HS-5 (cell line): ENCODE measurements at places on chromosomes 4 and X.

DNA sequence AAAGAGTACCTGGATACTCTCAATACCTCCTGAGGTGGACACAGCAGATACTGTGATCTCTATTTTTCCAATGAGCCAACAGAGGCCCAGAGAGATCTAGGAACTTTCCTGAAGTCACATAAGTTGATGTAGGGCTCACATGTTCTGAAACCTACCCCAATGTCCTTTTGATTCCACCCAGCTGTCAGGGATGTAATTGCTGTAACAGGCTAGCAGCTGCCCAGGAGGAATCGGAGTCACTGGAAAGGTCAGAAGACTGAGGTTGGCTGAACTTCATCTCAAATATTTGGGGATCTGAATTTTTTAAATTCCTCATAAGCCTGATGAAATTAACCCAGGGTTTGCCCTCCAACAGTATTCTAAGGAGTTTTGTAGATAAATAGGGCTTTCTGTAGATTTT is 52.5 kb upstream of the PROM1 start:
- no peak for DNase-seq

DNA sequence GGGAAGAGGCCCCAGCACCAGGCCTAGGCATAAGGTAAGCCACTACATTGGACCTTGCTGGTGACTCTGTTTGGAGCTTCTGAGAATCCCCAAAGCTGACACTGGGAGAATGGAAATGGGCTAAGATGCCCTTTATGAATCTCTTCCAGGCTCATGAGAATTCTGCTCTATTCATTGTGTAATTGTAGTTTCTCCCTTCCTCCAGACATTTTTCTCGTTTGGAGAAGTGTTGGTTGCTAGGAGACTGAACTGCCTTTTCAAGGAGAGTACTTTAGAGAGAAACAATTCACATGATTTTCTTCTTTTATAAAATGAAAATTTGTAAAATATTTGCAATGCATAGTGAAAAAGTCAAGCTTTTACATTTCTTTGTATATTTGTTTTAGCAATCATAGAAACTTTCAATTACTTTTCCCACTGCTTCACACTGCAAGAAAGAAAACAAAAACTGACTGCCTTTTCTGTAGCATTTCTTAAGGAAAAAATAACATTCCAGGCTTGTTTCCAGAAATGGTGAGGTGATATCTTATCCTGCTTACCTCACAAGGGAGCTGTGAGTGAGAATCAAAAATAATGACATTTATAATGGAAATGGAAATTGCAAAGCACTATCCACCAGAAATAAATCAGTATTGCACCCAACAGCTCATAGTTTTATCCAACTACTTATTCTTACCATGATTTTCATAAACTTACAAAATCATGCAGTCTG is 24.9 kb upstream of the DCHS2 start:
- no peak for DNase-seq

GRCh38 chrX:45011131-45011530 is 138.1 kb downstream of the KDM6A start:
- no peak for DNase-seq

- no peak for DNase-seq
Measured at GRCh38 chrX:100695991-100696390, 35.9 kb downstream of the SYTL4 start.

DNA sequence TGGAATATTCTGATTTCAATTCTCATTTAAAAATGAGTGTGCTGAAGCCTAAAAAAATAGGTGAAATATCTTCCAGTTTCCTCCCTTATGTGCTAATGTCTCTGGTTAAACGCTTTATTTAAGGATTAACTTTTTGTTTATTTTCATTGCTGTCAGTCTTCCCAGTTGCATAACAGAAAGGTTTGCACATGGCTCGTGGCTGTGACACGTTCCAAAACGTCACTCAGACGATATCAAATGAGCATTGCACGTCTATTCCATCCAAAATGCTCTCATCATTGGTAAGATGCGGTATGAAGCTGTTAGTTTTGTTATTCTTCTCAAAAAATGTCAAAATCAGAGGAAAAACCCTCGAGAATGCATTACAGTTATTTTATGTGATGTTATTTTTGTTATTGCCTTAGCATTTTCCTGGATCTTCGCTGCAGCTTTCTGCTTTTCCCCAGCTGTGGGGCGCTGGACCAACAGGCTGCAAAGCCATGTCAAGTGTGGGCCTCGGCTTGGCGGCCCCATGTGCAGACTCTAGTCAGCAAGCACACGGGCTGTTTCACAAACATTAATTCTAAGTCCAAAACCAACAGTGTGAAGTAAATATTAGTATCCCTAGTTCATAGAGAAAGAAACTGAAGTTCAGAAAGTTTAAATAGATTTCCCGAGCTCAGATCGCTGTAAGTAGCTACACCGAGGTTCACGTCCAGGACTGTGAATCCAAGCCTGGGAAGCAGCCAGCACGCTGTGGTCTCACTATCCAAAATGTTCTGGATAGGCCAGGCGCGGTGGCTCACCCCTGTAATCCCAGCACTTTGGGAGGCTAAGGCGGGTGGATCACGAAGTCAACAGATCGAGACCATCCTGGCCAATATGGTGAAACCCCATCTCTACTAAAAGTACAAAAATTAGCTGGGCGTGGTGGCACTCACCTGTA is 793.4 kb upstream of the FRG1 start:
- DNase-seq = no peak

DNA sequence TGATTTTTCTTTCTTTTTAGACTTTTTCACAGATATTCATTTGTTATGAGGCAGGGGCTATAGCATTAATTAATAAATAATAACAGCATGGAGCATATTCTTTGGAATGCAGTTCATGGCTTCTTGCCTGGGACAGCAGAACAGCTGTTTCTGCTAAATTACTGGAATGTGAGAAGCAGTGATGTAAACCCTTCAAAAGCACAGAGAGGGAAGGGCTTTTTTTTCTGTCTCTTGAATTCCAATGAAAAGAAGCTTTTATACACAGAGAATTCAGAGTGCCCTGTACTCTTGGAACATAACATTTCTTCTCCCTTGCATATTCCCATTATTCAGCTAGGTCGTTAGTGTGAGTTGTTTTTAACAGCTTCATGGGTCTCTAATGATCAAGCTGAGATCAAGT is 28.5 kb upstream of the ANK2 start:
- DNase-seq = no peak

DNA sequence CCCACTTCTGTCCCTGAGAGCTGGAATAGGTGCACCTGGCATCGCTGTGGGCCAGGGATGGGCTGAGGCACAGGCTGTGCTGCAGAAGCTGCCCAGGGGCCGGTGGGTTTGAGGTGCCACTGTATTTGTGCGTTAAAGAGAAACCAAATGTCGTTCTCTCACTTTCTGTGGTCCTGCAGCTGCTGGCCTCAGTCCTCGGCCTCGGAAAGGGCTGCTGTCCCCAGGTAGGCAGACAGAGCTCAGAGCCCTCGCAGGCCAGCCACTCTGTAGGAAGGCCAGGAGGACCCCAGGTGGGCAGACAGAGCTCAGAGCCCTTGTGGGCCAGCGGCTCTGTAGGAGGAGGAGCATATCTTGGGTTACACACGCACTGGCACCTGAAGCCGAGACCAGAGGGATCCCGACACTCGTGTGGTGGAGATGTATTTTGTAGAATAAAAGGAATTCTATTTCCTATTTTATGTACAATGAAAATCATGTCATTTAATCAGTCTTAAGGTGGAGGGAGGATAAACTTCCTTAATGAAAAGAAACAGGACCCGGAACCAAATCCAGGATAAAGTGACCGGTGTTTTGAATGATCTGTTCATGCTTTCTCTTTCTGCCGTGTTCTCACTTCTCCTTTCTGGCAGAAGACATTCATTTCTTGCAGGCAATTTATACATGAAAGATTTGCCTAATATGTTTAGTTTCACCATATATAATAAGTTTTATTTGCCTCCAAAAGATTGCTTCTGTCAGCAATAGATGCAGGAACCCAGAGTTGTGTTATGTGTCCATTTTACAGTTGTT is 54.4 kb upstream of the HGFAC start:
- DNase-seq = no peak

DNA sequence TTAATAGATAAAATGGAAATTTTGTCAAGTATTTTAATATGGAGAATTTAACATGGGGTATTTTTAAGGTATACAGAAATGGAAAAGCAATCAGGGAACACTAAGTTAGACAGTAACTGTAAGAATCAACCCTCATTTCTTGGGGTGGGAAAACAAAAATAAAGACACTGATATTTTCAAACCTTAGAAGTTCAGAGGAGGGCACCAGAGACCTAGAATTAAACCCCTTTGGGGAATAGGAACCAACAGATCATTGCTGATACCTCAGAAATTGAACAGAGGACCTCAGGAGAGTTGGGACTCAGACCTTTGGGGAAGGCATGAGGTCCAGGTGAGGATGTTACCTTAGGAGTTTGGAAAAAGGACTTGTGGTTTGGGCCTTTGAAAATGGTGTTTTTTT is 435.6 kb downstream of the TMA16 start:
- DNase-seq = no peak
